Activated CD4-positive, CD25-positive, alpha-beta regulatory T cell treated with anti-CD3 and anti-CD28 coated beads, Interleukin-2, amount 50 U/mL, for 24 hours (primary cell): ENCODE measurements at places on chromosomes 3 and 15.
A peak's percentile ranks its signal among the peaks of the same experiment; 100 is the strongest.

DNA sequence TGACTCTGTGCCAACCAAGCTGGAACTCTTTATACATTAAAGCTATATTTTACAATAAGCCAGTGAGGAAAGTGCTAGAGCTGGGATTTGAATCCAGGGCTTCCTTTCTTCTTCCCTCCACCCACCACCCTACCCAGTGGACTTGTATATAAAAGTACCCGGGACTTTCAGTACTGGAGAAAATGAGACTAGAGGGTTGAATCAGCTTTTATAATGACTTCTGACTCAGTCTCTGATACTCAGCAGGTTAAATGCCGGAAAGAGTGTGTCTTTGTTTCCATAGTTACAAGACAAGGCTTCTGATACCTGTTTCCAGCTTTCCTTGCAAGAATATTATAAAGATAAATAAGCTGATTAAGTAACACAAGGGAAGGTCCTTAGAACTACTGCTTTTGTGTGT lies 80.9 kb downstream of the FRMD4B start:
- ATAC-seq = peak; percentile 92

GRCh38 chr3:128447561-128448013 lies 19.1 kb downstream of the DNAJB8 start:
- peak; percentile 86 for ATAC-seq

- ATAC-seq = no peak
Measured at GRCh38 chr3:107512108-107512507, 10.7 kb upstream of the BBX start.

- peak; percentile 5 for ATAC-seq
Measured at GRCh38 chr3:170033489-170033888, 4.3 kb upstream of the GPR160 start.

GRCh38 chr3:193857996-193858395 lies 265.0 kb downstream of the OPA1 start:
- no peak for ATAC-seq

GRCh38 chr15:90496791-90497190 lies 32.9 kb upstream of the CRTC3 start:
- ATAC-seq = no peak

DNA sequence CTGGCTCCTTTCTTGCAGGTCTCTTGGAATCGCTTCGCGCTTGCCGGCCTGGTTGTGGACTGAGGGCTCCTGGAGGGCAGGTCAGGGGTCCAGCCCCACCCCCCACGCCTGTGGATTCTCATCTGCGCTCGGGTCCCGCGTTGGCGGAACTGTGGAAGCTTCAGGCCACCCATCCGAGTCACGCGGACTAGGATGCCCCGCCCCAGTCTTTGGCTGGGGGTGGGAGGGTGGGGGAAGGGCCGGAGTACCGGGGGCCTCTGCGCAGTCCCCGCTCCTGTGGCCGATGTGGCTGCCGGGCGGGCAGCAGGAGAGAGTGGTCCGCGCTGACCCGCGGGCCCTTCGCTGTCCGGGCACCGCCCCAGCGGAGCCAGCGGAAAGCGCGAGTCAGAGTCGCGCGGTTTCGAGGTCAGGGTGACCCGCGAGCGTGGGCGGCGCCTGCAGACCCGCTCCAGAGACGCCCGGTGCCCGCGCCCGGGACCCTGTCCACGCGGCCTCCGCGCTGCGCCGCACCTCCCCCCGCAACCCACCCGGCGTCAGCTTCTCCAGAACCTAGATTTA lies 114.2 kb downstream of the KLF13 start:
- no peak for ATAC-seq
